Large intestine (tissue), 12 donors: ENCODE measurements at places on chromosomes 6 and 20.

GRCh38 chr20:61357119-61357518 lies 105.1 kb downstream of the CDH4 start:
- no peaks in the 10 kb centered on the region for H3K36me3 ChIP-seq
- no peak overlapping the region for H3K4me3 ChIP-seq
- no peak for DNase-seq
- no peak overlapping the region for H3K27ac ChIP-seq

DNA sequence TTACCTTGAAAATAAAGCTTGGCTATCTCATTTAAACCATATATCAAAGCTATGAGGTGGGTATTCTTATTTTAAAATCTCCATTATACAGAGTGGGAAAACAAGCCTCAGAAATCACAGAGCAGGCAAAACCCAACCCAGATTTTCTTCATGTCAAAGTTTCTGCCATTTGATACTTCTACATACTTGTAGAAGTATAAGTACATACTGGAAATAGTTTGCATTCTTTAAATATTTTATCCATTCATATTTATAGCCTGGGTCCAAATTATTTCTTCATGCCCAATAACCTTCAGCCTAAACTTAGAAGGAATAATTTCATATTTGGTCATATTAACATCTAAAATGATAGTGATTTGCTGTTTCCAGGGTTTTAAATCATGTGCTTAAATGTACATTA lies 61.8 kb downstream of the MLIP start:
- H3K36me3 ChIP-seq: no peaks in the 10 kb centered on the region
- no peak for DNase-seq
- no peaks in the 10 kb centered on the region for H3K4me1 ChIP-seq
- H3K27me3 ChIP-seq: no peaks in the 10 kb centered on the region

GRCh38 chr20:953742-954141 lies 37.6 kb upstream of the ANGPT4 start:
- DNase-seq: no peak
- no peak overlapping the region for H3K27ac ChIP-seq
- peaks cover 26% of the 10 kb centered on the region for H3K27me3 ChIP-seq
- H3K4me3 ChIP-seq: no peak overlapping the region
- no peaks in the 10 kb centered on the region for H3K36me3 ChIP-seq
- no peaks in the 10 kb centered on the region for H3K4me1 ChIP-seq

DNA sequence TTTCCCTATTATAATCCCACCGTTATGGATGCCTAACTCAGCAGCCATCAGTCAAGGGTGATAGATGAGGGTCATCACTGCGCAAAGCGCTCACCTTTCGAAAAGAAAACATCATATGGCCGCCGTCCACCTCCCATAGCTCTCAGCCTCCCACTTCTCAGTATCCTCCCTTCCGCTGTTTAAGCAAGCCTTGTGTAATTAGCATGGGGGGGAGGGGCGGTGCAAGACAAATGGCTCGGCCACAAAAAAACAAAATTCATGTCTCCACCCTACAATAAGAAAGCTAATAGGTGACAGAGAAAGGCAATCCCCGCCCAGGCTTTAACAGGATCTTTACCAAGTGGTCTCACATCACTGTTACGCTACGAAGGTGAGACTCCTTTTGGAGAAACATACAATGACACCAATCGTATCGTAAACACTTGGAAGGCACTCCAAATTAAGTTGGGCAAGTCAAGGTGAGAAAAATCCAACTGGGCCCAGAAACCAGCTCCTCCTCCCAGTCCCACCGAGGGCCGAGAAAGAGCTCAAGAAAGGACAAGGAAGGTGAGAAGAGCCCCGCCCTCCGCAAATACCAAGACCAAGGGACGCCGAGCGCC lies 645 bp downstream of the DDX39B start:
- DNase-seq: peak; percentile 33
- H3K27me3 ChIP-seq: no peaks in the 10 kb centered on the region
- H3K4me1 ChIP-seq: peaks cover 15% of the 10 kb centered on the region
- peaks cover 38% of the 10 kb centered on the region for H3K36me3 ChIP-seq
- H3K4me3 ChIP-seq: peak overlapping the region; percentile 90
- H3K27ac ChIP-seq: peak overlapping the region; percentile 91

- DNase-seq: no peak
- peaks cover 2% of the 10 kb centered on the region for H3K27me3 ChIP-seq
- H3K4me1 ChIP-seq: no peaks in the 10 kb centered on the region
Measured at GRCh38 chr6:17299222-17299621, 18.1 kb downstream of the RBM24 start.

GRCh38 chr6:118581489-118581959 lies 33.4 kb downstream of the PLN start:
- H3K36me3 ChIP-seq: no peaks in the 10 kb centered on the region
- H3K27ac ChIP-seq: no peak overlapping the region
- H3K4me1 ChIP-seq: no peaks in the 10 kb centered on the region
- DNase-seq: no peak

- H3K27me3 ChIP-seq: no peaks in the 10 kb centered on the region
- H3K4me3 ChIP-seq: peak within 1 kb of the TSS; percentile 76
- DNase-seq: peak; percentile 79
- peaks cover 24% of the 10 kb centered on the region for H3K4me1 ChIP-seq
- H3K27ac ChIP-seq: peak within 1 kb of the TSS; percentile 85
Measured at GRCh38 chr6:117482240-117483003, at the start of gene DCBLD1. Gene DCBLD1, plus strand, starts transcription at chr6:117482674. Its CDS starts 108 bp downstream, at chr6:117482782.

DNA sequence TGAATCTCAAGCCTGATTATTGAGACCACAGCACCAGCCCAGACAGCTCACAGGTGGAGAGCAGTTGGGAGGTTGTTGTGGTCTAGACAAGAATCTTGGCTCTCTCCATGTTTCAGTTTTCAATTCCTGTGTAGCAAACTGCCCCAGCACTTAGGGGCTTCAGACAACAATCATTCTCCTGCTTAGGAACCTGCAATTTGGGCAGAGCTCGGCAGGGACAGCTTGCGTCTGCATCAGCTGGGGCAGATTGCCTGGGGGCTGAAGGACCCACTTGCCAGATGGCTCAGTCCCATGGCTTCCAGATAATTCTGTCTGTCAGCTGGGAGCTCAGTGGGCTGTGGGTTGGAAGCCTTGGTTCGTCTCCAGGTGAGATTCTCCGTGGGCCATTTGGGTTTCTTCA lies 6.9 kb downstream of the TGM6 start:
- H3K4me3 ChIP-seq: no peak overlapping the region
- no peaks in the 10 kb centered on the region for H3K27me3 ChIP-seq
- H3K4me1 ChIP-seq: no peaks in the 10 kb centered on the region
- no peaks in the 10 kb centered on the region for H3K36me3 ChIP-seq
- DNase-seq: no peak
- no peak overlapping the region for H3K27ac ChIP-seq

GRCh38 chr20:51359401-51359800 lies 183.1 kb downstream of the NFATC2 start:
- DNase-seq: no peak
- no peaks in the 10 kb centered on the region for H3K4me1 ChIP-seq
- no peaks in the 10 kb centered on the region for H3K27me3 ChIP-seq
- no peak overlapping the region for H3K27ac ChIP-seq
- H3K36me3 ChIP-seq: no peaks in the 10 kb centered on the region
- no peak overlapping the region for H3K4me3 ChIP-seq

GRCh38 chr6:121726596-121726995 lies 291.1 kb downstream of the GJA1 start:
- H3K4me3 ChIP-seq: no peak overlapping the region
- no peak for DNase-seq
- no peaks in the 10 kb centered on the region for H3K4me1 ChIP-seq
- no peak overlapping the region for H3K27ac ChIP-seq
- no peaks in the 10 kb centered on the region for H3K27me3 ChIP-seq

- H3K4me1 ChIP-seq: no peaks in the 10 kb centered on the region
- H3K27ac ChIP-seq: no peak overlapping the region
- no peaks in the 10 kb centered on the region for H3K27me3 ChIP-seq
Measured at GRCh38 chr20:58073945-58074856, 154.3 kb downstream of the ANKRD60 start.

DNA sequence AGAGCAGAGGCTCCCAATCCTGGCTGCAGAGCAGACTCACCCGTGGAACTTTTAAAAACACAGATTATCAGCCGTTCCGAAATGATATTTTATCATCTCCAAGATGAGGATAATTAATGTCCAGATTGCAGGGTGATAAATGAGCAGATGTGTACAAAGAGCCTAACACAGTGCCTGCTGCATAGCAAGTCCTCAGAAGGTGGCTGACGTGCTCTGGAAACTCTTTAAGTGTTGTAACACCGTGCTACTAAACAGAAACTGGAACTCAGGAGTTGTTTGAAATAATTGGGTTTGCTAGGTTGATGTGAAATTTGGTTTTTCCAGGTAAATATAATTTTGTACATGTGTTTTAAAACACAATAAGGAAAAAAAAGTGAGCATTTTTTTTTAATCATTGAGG lies 118.0 kb downstream of the ARMC2 start:
- H3K4me1 ChIP-seq: peaks cover 13% of the 10 kb centered on the region
- no peaks in the 10 kb centered on the region for H3K36me3 ChIP-seq
- no peaks in the 10 kb centered on the region for H3K27me3 ChIP-seq
- no peak for DNase-seq

- no peak for DNase-seq
- peak overlapping the region; percentile 23 for H3K4me3 ChIP-seq
- H3K4me1 ChIP-seq: peaks cover 22% of the 10 kb centered on the region
- peaks cover 7% of the 10 kb centered on the region for H3K27me3 ChIP-seq
Measured at GRCh38 chr20:43667341-43668132, 623 bp downstream of the MYBL2 start.

DNA sequence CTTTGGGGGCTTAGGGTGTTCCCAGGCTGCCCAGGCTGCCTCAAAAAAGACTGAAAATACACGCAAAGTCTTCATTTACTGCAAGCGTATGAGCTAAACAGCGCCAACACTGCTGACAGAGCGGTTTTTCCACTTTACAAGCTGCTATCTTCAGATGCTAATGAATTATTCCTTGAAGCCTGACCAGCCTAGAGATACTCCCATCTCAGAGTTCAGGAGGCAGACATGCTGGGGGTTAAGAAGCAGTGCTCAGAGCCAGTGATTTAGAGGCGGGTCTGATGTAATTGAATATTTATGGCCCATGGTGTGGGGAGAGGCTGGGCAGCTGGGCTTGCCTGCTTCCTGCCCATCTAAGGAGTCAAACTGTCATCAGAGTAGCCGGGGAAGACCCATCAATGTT lies 241.4 kb downstream of the SLC24A3 start:
- no peak for DNase-seq
- no peak overlapping the region for H3K27ac ChIP-seq
- no peak overlapping the region for H3K4me3 ChIP-seq
- peaks cover 2% of the 10 kb centered on the region for H3K27me3 ChIP-seq
- no peaks in the 10 kb centered on the region for H3K36me3 ChIP-seq

- no peak overlapping the region for H3K4me3 ChIP-seq
- no peaks in the 10 kb centered on the region for H3K4me1 ChIP-seq
- H3K36me3 ChIP-seq: no peaks in the 10 kb centered on the region
- H3K27ac ChIP-seq: no peak overlapping the region
- DNase-seq: no peak
- H3K27me3 ChIP-seq: no peaks in the 10 kb centered on the region
Measured at GRCh38 chr6:61887423-61887822, 398.6 kb downstream of the KHDRBS2 start.

DNA sequence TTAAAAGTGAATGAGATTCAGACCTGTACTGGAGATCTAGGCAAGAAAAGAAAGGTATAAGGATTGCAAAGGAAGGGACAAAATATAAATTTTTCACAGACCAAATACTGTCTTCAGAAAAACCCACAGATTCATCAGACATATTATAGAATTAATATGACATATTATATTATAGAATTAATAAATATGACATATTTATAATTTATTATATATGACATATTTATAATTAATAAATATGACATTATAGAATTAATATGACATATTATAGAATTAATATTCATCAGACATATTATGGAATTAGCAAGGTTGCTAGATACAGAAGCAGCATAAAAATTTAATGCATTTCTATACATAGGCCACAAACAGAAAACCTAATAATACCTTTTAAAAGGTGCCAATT lies 44.7 kb upstream of the GNRH2 start:
- H3K36me3 ChIP-seq: peaks cover 23% of the 10 kb centered on the region
- H3K27ac ChIP-seq: no peak overlapping the region
- H3K4me3 ChIP-seq: no peak overlapping the region
- DNase-seq: no peak

- no peak for DNase-seq
- H3K4me1 ChIP-seq: peaks cover 8% of the 10 kb centered on the region
- H3K27ac ChIP-seq: no peak overlapping the region
- H3K27me3 ChIP-seq: peaks cover 19% of the 10 kb centered on the region
- H3K4me3 ChIP-seq: no peak overlapping the region
Measured at GRCh38 chr20:63576311-63576710, 2.3 kb upstream of the HELZ2 start.

GRCh38 chr20:38135651-38136420 lies 29.2 kb downstream of the TGM2 start:
- no peaks in the 10 kb centered on the region for H3K27me3 ChIP-seq
- no peak for DNase-seq
- H3K27ac ChIP-seq: no peak overlapping the region
